ENCODE measurements at places on chromosomes 16 and 17.

DNA sequence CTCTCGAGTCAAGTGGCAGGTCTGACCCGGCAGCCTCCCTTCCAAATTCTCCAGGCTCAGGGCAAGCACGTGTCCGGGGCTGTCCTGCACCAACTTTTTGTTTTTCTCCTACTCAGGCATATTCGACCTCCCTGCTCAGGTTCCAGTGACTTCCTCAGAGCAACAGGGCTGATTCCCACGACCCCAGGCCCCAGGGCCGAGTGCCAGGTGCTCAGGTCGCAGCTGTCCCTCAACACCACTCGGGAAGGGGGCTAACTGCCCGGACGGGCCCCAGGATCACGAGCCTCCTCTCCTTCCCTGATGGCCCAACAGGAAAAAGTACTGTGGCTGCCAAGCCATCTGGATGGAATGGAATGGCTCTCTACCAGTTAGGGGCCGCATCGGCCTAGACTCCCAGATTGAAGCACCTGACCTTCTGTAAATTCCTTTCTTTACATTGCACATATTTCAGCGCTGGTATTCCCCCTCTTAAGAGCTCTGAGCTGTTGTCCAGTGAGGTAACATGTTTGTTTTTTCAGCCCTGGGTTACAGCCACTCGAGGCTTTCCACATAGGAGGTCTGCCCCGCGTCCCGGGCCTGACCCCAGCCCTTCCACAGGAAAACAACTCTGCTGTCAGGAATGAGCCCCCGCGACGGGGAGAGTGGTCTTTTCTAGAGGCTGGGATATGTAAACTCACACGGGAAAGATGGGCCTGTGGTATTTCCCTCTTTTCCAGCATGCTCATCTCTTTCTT, 25.0 kb downstream of the NXN start:
- H3K27ac ChIP-seq: no peak overlapping the region
- H3K4me3 ChIP-seq: no peak overlapping the region
- H3K4me1 ChIP-seq: no peaks in the 10 kb centered on the region

GRCh38 chr17:50952013-50952412, 85.9 kb upstream of the TOB1 start:
- DNase-seq: no peak
- no peak overlapping the region for H3K4me3 ChIP-seq
- H3K4me1 ChIP-seq: peaks cover 5% of the 10 kb centered on the region
- H3K27ac ChIP-seq: no peak overlapping the region
- H3K27me3 ChIP-seq: no peaks in the 10 kb centered on the region

DNA sequence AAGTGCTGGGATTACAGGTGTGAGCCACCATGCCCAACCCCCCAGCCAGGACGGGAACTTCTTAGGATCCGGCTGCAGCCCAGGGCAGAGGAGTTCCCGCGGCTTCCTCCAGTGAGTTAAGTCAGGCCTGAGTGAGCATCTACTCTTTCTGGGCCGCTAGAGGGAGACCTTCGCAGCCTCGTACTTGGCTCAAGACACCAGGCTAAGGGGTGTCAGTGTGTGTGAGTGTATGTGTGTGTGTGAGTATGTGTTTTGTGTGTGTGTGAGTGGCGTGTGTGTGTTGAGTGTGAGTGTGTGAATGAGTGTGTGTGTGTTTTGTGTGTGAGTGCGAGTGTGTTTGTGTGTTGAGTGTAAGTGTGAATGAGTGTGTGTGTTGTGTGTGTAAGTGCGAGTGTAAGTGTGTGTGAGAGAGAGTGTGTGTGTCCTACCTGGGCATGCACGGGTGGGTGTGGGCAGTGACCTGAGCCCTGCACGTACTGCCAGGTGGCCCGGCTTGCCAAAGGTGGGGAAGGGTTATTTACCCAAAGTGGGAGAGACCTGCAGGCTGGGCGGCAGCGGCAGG, 58.5 kb downstream of the TMEM235 start:
- H3K4me1 ChIP-seq: peaks cover 6% of the 10 kb centered on the region
- no peaks in the 10 kb centered on the region for H3K27me3 ChIP-seq
- peak; percentile 68 for DNase-seq

DNA sequence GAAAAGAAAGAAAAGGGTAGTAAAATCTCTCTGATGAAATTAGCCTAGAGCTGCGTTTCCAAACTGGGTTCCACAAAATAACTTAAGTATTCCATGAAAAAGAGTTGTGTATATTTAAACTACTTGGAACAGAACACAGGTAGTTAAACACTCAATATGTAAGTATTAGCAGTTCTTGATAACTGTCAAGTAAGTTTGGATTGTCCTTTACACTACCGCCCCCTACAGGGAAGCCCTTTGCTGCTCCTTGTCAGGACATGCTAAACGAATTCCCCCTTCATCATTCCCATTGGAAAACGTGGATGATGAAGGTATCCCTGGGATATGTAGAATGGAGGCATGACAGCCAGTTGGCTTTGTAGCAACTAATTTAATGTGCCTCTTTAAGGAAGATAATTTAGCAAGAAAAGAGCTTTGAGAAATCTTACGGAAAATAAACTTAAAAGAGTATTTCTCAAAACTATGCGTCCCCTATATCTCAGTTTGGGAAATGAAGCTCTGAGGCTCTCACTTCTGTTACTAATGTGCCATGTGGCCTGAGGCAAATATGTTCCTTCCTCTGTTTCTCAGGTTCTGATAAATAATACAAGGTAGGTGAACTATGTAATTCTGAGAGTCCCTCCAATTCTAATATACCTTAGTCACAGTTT, 18.8 kb downstream of the NCBP3 start:
- DNase-seq: peak; percentile 54
- H3K27me3 ChIP-seq: no peaks in the 10 kb centered on the region
- peak overlapping the region; percentile 19 for H3K27ac ChIP-seq
- H3K4me3 ChIP-seq: no peak overlapping the region

DNA sequence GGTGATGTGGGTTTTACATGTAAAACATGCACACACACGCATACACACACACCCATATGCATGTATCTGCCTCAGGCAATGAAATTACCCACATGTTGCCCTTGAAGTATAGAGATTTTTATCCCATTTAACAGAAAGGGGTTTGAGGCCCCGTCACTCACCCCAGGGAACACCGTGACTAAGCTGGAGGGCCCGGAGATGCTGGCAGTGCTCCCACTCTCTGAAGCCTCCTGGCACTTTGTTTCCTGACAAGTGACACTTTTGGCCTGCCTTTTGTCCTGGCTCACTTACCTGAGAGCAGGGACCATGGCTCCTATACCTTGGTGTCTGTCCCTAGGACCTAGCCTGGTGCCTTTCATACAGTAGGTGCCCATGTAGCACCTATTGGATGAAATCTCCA, 50.0 kb upstream of the TNRC6C start:
- no peak for DNase-seq
- H3K4me1 ChIP-seq: no peaks in the 10 kb centered on the region
- no peak overlapping the region for H3K4me3 ChIP-seq
- H3K27ac ChIP-seq: no peak overlapping the region
- H3K27me3 ChIP-seq: peaks cover 38% of the 10 kb centered on the region
- no peaks in the 10 kb centered on the region for H3K36me3 ChIP-seq

DNA sequence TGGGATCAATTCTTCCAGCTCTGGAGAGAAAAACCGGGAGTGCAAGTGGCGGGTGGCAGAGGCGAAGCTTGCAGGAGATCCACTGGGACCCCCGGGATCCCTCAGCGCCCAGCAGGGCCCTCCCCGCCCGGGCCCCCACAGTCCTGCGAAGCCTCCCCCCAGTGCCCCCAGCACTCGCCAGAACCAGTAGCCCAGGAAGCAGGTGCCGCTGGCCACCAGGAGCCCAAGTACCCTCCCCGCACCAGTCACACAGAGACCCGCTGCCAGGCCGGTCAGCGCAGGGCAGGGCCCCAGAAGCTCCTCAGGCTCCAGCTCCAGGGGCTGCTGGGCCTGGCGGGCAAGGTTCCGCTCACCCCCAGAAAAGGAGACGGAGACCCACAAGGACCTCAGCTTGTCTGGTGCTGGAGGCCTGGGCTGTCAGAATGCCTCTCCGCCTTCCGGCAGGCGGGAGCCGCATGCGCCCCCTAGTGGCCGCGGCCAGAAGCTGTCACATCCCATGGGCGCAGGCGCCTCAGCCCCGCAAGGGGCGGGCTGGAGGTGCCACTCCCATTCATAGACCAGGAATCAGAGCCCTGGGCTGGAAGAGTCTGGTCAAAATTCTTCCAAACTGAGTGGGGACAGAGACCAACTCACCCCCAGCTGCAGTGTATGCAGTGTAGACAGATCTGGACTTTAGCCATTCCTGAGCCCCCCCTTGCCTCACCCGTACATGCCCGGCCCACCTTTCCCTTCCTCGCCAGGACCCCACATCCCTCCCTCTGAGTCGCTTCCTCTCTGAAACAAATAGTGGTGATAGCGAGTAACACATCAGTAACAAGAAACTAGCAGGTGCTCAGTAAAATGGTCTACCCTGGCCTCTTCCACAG, 1002.3 kb downstream of the KCNJ18 start:
- no peak for DNase-seq
- H3K27ac ChIP-seq: no peak overlapping the region
- H3K27me3 ChIP-seq: no peaks in the 10 kb centered on the region
- H3K36me3 ChIP-seq: no peaks in the 10 kb centered on the region

- H3K27ac ChIP-seq: no peak overlapping the region
- no peak for DNase-seq
- H3K4me1 ChIP-seq: no peaks in the 10 kb centered on the region
- H3K27me3 ChIP-seq: no peaks in the 10 kb centered on the region
- H3K36me3 ChIP-seq: no peaks in the 10 kb centered on the region
These were observed 126.7 kb upstream of the GSE1 start for GRCh38 chr16:85486256-85486915.

GRCh38 chr16:21953541-21953902, 361 bp downstream of the UQCRC2 start:
- peaks cover 25% of the 10 kb centered on the region for H3K36me3 ChIP-seq
- no peak for DNase-seq

- peaks cover 4% of the 10 kb centered on the region for H3K27me3 ChIP-seq
- no peak for DNase-seq
- no peaks in the 10 kb centered on the region for H3K36me3 ChIP-seq
- no peaks in the 10 kb centered on the region for H3K4me1 ChIP-seq
- H3K27ac ChIP-seq: no peak overlapping the region
These were observed 46.3 kb downstream of the CCDC42 start for GRCh38 chr17:8698162-8698971.

GRCh38 chr16:58636466-58636865, 6.8 kb upstream of the CNOT1 start:
- no peak overlapping the region for H3K4me3 ChIP-seq
- peaks cover 2% of the 10 kb centered on the region for H3K4me1 ChIP-seq
- H3K36me3 ChIP-seq: no peaks in the 10 kb centered on the region
- no peak overlapping the region for H3K27ac ChIP-seq
- H3K27me3 ChIP-seq: peaks cover 1% of the 10 kb centered on the region

GRCh38 chr16:25157271-25157875, 45.8 kb downstream of the LCMT1 start:
- H3K36me3 ChIP-seq: peaks cover 26% of the 10 kb centered on the region
- no peak for DNase-seq
- no peak overlapping the region for H3K4me3 ChIP-seq
- no peak overlapping the region for H3K27ac ChIP-seq
- H3K4me1 ChIP-seq: peaks cover 11% of the 10 kb centered on the region

- H3K4me1 ChIP-seq: peaks cover 26% of the 10 kb centered on the region
- peak; percentile 38 for DNase-seq
- H3K27me3 ChIP-seq: no peaks in the 10 kb centered on the region
- H3K27ac ChIP-seq: peak overlapping the region; percentile 87
- H3K36me3 ChIP-seq: no peaks in the 10 kb centered on the region
- peak overlapping the region; percentile 65 for H3K4me3 ChIP-seq
These were observed 3.7 kb upstream of the CDK3 start for GRCh38 chr17:75996665-75997590.

- peak overlapping the region; percentile 79 for H3K27ac ChIP-seq
- H3K4me3 ChIP-seq: peak overlapping the region; percentile 89
- H3K36me3 ChIP-seq: peaks cover 2% of the 10 kb centered on the region
- peaks cover 2% of the 10 kb centered on the region for H3K27me3 ChIP-seq
- peaks cover 15% of the 10 kb centered on the region for H3K4me1 ChIP-seq
These were observed 934 bp downstream of the MAFG start for GRCh38 chr17:81926451-81927151.

GRCh38 chr16:35134471-35134870, 1675.1 kb downstream of the TP53TG3F start:
- H3K27me3 ChIP-seq: no peaks in the 10 kb centered on the region
- H3K36me3 ChIP-seq: no peaks in the 10 kb centered on the region
- no peak for DNase-seq
- no peak overlapping the region for H3K4me3 ChIP-seq
- no peaks in the 10 kb centered on the region for H3K4me1 ChIP-seq

DNA sequence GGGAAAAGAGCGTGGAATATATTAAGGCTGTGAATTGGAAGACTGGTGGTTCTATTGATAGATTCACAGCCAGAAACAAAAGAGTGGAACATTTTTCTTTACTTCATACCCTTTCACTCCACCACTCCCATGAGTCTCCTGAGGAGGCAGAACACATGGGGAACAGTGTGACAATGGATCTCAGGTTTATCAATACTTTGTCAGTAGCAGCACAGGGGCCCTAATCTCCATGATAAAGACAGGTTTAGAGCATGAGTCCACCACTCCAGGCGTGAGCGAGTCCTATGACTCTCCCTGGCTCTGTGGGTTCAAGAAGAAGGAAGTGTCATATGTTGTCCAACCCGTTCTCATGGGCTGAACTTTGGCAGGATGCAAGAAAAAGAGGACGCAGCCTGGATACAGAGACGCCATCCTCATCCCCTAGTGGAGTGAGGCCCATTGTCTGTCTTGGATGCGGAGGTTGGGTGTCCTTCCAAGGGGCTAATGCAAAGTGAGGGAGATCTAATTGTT, 361.2 kb downstream of the TMEM114 start:
- no peaks in the 10 kb centered on the region for H3K4me1 ChIP-seq
- H3K36me3 ChIP-seq: no peaks in the 10 kb centered on the region
- H3K4me3 ChIP-seq: no peak overlapping the region
- DNase-seq: no peak
- H3K27ac ChIP-seq: no peak overlapping the region
- no peaks in the 10 kb centered on the region for H3K27me3 ChIP-seq

GRCh38 chr17:80998118-80998747, 6.6 kb downstream of the CHMP6 start:
- DNase-seq: no peak
- no peak overlapping the region for H3K4me3 ChIP-seq
- H3K4me1 ChIP-seq: peaks cover under 1% of the 10 kb centered on the region
- peaks cover 13% of the 10 kb centered on the region for H3K27me3 ChIP-seq

DNA sequence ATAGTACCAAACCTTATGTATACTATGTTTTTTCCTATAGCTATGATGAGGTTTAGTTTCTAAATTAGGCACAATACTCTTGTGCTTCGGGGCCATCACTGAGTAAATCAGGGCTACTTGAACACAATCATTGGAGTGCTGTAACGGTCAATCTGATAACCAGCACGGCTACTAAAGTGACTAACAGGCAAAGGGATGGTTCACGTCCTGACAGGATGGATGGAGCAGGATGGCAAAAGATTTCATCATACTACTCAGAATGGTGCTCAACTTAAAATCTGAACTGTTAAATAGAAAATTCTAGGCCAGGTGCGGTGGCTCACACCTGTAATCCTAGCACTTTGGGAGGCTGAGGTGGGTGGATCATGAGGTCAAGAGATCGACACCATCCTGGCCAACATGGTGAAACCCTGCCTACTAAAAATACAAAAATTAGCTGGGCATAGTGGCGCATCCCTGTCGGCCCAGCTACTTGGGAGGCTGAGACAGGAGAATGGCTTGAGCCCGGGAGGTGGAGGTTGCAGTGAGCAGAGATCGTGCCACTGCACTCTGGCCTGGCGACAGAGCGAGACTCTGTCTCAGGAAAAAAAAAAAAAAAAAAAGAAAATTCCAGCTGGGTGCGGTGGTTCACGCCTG, 7.0 kb downstream of the TUFM start:
- H3K27me3 ChIP-seq: no peaks in the 10 kb centered on the region
- peaks cover 5% of the 10 kb centered on the region for H3K4me1 ChIP-seq
- H3K36me3 ChIP-seq: peaks cover 53% of the 10 kb centered on the region

GRCh38 chr16:52209227-52209626, 337.7 kb downstream of the TOX3 start:
- no peak for DNase-seq
- H3K4me1 ChIP-seq: no peaks in the 10 kb centered on the region
- H3K36me3 ChIP-seq: no peaks in the 10 kb centered on the region
- no peaks in the 10 kb centered on the region for H3K27me3 ChIP-seq
- H3K4me3 ChIP-seq: no peak overlapping the region

All from activated T-helper 1 cell treated with anti-CD3 and anti-CD28 coated beads, Interleukin-12 subunit alpha, Interleukin-12 subunit beta, Interleukin-2, Interleukin-4 antibody, amounts not matched to agents 30 ng/mL and 10 ng/mL and 1 ng/mL, durations not matched to agents 14 hours and 24 hours and 36 hours (primary cell).